CD4-positive, alpha-beta T cell (primary cell): ENCODE measurements at places on chromosomes 2 and 18. TPM values are rescaled to one million over a fixed set of nuclear protein-coding genes. Genes with fewer than 3 reads are reported as not detected.

SLC5A7 gene
- total RNA-seq: not detected

APCDD1 gene
- total RNA-seq: not detected

RBFA gene
- 12.3 TPM for total RNA-seq

NYAP2 gene
- total RNA-seq: not detected

RIF1 gene
- total RNA-seq: 66.9 TPM

LDLRAD4 gene
- 51.9 TPM for total RNA-seq

MOGAT1 gene
- total RNA-seq: not detected

GREB1L gene
- total RNA-seq: not detected

COL5A2 gene
- total RNA-seq: 0.25 TPM

DNA sequence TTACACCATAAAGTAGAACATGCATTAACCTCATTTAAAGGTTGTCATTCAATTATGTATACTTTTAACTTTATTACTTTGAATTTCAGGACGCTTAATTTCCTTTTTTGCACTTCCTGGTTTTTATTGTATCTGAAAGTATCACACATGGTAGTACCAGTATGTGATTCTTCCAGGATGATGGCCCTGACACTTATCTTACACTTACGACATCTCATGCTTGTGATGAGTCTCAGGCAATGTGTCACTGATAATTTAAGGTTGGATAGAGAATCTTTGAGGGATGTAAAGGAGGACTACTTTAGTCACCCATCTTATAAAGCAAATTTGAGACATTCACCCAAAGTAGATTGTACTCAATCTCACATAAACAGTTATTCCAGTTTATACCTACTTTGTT is 74.9 kb downstream of the ABCA12 start:
- no peak for DNase-seq

GRCh38 chr2:197596766-197597165 is 78.6 kb downstream of the RFTN2 start:
- no peak for DNase-seq

- no peak for DNase-seq
Measured at GRCh38 chr2:135299658-135300244, 231.3 kb downstream of the ZRANB3 start.

DNA sequence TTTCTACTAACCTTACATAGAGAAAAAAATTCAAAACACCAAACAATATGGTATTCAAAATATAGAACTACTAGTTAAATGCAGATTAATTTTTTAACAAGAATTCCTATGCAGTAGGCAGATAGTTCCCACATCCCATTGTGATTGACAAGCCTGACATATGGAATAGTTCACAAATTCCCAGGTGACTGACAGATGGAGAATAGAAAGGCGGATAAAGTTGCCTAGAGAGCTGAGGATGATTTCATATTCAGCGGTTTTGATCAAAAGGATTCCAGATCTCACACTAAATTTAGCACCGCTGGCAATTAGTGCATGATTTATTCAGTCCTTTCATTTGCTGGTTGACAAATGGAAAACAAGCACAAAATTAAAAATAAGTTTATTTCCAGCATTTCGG is 733.7 kb upstream of the POU3F3 start:
- DNase-seq: no peak

GRCh38 chr2:164770421-164770916 is 71.2 kb downstream of the COBLL1 start:
- no peak for DNase-seq

DNA sequence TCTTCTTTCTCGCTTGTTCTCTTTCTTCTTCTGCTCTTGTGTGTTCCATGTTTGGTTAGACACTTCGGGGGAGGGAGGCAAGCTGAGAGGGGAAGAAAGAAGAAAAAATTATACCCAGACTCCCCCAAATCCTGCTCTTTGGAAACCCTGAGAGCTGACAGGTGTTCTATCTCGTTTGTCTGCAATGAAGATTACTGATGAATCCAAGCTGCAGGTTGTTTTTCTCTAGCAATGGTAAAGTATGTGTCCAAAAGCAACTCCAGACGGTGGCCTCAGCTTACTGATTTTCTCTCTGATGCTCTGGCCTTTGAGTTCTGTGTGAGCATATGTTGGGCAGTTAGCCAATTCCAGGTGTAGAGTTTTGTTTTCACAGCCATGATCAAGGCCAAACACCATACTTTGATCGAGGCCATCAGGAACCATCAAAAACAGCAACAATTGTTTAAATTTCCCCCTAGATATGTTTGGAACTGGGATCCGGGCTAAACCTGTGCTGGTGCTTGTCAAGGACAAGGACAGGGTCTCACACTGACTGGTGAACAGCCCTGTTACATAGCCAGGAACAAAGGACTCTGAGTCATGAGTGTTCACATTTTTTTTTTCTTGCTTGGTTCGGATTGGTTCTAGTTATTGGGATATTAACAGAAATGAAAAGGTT is 142.0 kb downstream of the PRKCE start:
- DNase-seq: no peak

DNA sequence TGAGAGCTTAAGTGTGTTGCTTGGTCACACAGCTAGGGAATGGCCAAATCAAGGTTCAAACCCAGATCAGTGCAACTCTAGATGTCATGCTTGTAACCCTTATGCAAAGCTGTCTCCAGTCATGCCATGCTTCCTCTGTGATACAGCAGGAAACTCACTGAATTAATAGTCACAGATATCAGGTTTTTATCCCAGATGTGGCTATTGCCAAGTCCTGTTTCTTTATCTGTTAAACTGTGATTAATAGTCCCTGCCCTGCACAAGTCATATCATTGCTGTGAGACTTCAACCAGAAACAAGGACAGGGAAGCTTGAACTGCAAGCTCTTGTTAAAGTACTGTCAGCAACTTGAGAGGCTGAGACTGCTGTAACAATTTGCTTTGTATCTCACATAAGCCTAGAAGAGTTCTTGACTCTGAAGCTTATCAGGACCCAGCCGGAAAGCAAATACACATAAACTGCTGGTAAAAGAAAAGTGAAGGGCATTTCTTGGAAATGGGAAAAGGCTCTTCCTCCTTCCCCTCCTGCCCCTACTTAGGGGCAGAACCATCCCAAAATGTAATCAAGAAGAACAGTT is 609.0 kb downstream of the DCC start:
- no peak for DNase-seq

- DNase-seq: peak; percentile 55
Measured at GRCh38 chr2:109143214-109144187, 14.5 kb downstream of the SH3RF3 start.

DNA sequence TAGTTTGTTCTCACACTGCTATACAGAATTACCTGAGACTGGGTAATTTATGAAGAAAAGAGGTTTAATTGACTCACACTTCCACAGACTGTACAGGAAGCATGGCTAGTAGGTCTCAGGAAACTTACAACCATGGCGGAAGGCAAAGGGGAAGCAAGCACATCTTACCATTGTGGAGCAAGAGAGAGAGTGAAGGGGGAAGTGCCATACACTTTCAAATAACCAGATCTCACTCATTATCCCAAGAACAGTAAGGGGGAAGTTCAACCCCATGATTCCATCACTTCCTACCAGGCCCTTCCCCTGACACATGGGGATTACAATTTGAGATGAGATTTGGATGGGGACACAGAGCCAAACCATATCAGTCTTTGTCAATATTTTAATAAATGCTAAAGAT is 5.0 kb upstream of the CRYGB start:
- no peak for DNase-seq

- peak; percentile 0 for DNase-seq
Measured at GRCh38 chr2:167264380-167264779, 376.1 kb downstream of the XIRP2 start.

DNA sequence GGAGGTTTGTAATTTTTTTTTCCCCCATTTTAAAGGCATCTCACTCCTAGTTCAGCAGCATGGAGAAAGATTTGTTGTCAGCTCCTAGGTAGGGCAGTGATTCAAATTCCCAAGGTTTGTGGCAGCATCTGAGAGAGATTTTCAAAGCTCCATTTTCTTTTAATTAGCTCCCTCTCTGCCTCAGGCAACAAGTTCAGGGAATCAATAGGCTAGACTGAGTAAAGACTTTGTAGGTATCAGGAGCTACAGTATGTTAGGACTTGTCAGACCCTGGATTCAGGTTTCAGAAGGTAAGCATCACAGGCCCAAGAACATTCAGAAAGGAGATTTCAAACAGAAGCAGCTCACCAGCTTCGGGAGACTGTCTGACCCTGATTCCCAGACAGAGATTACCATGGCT is 273.3 kb upstream of the ERBB4 start:
- no peak for DNase-seq

GRCh38 chr18:36516258-36516657 is 218.7 kb downstream of the FHOD3 start:
- no peak for DNase-seq

DNA sequence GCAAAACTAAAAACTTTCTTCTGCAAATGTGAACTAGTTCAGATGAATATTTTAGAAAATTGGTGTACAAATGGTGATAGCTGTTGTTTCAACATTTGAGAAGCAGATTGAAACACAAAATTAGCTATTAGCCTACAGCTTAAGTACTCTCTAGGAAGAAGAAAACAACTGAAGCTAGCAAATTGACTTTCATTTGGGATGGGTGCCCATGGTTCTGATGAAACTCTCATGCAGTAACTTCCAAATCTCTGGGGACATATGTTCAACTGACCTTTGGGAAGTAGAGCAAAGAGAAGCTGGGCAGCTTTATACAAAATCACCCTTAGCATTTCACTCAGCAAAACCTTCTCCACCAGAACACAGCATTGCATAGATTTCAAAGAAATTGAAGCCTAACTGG is 119.0 kb downstream of the GALNT13 start:
- DNase-seq: no peak

DNA sequence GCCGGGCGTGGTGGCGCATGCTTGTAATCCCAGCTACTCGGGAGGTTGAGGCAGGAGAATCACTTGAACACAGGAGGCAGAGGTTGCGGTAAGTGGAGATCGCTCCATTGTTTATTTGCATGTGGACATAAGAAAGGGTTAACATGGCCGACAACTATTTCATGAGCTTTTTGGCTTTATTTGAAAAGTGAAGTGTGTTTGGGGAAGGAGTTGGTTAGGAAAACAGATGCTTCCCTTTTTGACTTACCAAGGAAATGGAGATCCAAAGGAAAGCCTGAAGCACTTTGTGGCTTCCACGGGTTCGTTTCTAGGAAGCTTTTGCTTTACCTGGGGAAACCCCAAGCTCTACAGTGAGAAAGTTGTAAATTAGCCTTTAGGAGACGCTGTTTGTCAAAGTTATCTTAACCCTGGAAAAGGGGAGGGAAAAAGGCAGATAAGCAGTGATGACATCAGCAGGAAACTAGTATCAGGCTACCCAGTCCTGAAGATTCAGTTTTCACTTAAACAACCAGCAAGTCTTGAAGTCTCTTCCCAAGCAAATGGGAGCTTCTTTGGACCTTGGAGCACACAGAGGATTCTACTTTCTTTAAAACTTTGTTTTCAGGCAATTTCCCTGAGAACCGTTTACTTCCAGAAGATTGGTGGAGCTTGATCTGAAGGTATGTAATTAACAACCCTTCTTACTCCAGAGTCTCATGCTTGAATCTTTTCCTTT is at the start of gene CASP10:
CASP10 (plus strand) TSS at position 492 of the 715 bp plus-strand sequence. CDS start 2,637 bp downstream, outside the sequence.
- no peak for DNase-seq

DNA sequence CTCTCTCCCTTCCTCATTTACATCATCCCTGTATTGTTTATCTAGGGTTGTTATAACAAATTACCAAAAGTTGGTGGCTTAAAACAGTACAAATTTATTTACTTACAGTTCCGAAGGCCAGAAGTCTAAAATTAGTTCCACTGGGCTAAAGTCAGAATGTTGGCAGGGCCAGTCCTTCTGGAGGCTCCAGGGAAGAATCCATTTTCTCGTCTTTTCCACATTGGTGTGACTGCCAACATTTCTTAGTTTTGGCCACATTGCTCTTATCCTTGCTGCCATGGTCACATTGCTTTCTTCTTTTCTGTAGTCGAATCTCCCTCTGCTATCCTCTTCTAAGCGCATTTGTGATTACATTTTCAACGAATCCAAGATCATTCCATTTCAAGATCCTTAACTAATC is 34.7 kb downstream of the ICOS start:
- DNase-seq: no peak

- no peak for DNase-seq
Measured at GRCh38 chr2:170747921-170748320, 22.3 kb upstream of the ERICH2 start.
